ENCODE measurements at places on chromosomes 4 and X. TPM values are rescaled to one million over a fixed set of nuclear protein-coding genes. Genes with fewer than 3 reads are reported as not detected.

GRCh38 chr4:157702831-157703230 is 470.0 kb downstream of the GASK1B start:
- H3K27me3 ChIP-seq: no peaks in the 10 kb centered on the region
- DNase-seq: no peak
- H3K4me3 ChIP-seq: no peak overlapping the region
- no peaks in the 10 kb centered on the region for H3K36me3 ChIP-seq
- no peaks in the 10 kb centered on the region for H3K4me1 ChIP-seq
- H3K27ac ChIP-seq: no peak overlapping the region

CUL4B gene
- 101 TPM for total RNA-seq

GRCh38 chr4:123631786-123632692 is 235.4 kb downstream of the SPRY1 start:
- no peaks in the 10 kb centered on the region for H3K36me3 ChIP-seq
- no peaks in the 10 kb centered on the region for H3K27me3 ChIP-seq
- H3K4me1 ChIP-seq: no peaks in the 10 kb centered on the region
- H3K27ac ChIP-seq: no peak overlapping the region

DNA sequence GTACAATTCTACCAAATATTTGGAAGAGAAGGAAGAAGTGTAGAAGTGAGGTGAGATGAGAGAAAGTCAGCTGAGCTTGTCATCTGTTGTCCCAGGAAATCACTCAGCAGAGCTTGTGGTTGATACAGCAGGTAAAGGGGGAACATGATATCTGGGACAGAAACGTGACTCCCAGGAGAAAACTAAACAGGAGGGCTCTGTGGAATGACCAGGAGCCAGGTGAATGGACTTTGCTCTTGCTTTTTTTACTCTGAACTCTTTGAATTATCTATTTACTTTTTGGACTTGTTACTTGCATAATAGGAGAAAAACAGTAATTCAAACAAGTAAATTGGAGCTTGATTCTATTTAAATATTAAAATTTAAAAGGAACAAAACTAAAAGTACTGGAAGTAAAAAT is 555.6 kb upstream of the FRG1 start:
- H3K4me3 ChIP-seq: no peak overlapping the region
- H3K4me1 ChIP-seq: no peaks in the 10 kb centered on the region
- H3K27ac ChIP-seq: no peak overlapping the region
- H3K27me3 ChIP-seq: no peaks in the 10 kb centered on the region
- no peaks in the 10 kb centered on the region for H3K36me3 ChIP-seq

DNA sequence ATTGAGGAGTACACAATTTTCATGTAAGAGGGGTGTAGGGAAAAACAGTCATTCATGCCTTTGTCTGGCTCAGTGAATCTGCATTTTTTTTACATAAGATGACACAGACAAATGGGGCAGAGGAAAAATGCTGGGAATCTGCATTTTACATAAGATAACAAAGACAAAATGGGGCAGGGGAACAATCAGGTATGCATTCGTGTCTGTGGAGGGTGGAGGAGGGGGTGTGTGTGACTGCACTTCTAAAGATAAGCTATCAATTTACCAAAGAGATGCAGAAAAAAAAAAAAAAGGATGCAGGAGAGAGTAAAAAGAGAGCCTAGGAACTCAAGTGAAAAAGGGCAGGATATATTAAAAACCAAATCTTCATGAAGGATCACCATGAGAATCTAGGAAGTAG is 637.4 kb downstream of the ZNF674 start:
- H3K27ac ChIP-seq: no peak overlapping the region
- no peak overlapping the region for H3K4me3 ChIP-seq
- no peaks in the 10 kb centered on the region for H3K27me3 ChIP-seq
- DNase-seq: no peak

- H3K27ac ChIP-seq: no peak overlapping the region
- peaks cover 2% of the 10 kb centered on the region for H3K27me3 ChIP-seq
- no peak overlapping the region for H3K4me3 ChIP-seq
- DNase-seq: no peak
- no peaks in the 10 kb centered on the region for H3K4me1 ChIP-seq
- H3K36me3 ChIP-seq: no peaks in the 10 kb centered on the region
Observed at GRCh38 chr4:82553020-82553419, 8.8 kb downstream of the TMEM150C start.

JAKMIP1 gene
- 0.79 TPM for total RNA-seq

- H3K36me3 ChIP-seq: no peaks in the 10 kb centered on the region
- H3K4me1 ChIP-seq: peaks cover 5% of the 10 kb centered on the region
- no peak overlapping the region for H3K4me3 ChIP-seq
Observed at GRCh38 chrX:149151805-149152757, 353.0 kb downstream of the IDS start.

GRCh38 chr4:48252313-48252712 is 17.3 kb downstream of the TEC start:
- no peaks in the 10 kb centered on the region for H3K36me3 ChIP-seq
- H3K27me3 ChIP-seq: no peaks in the 10 kb centered on the region
- H3K4me1 ChIP-seq: peaks cover 7% of the 10 kb centered on the region
- no peak overlapping the region for H3K4me3 ChIP-seq

DNA sequence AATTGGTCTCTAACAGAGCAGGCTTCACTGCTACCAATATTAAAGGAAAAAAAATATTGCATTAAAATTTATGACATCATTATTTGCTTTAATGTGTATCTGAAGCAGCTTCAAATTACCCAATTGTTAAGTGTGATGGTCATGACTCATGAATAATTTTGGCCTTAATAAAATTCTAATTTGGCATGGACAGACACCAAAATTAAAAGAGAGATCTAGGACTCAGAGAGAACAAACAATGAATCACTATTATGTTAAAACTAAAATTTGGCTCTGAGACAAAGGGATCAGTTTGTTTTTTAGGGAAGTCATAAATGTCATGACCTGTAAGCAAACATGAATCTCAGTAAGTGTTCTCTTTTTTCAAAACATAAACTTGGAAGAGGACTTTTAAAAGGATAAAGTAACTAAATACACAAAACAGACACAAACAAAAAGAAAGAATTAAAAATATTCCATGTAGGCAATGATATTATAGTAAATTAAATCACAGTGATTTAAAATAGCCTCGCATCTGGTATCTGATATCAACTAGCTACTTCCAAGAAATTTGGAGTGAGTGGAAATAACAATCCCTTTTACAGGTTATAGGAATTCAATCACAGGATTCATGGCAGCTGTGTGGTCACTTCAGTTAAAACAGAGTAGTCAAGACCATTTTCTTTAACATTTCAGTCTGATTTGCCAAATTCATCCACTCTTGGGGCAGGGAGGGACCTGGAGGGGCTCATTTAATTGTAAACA is 11.6 kb downstream of the VEGFC start:
- peak overlapping the region; percentile 71 for H3K27ac ChIP-seq
- H3K4me1 ChIP-seq: peaks cover 34% of the 10 kb centered on the region
- no peak overlapping the region for H3K4me3 ChIP-seq
- peak; percentile 49 for DNase-seq
- no peaks in the 10 kb centered on the region for H3K36me3 ChIP-seq

DNA sequence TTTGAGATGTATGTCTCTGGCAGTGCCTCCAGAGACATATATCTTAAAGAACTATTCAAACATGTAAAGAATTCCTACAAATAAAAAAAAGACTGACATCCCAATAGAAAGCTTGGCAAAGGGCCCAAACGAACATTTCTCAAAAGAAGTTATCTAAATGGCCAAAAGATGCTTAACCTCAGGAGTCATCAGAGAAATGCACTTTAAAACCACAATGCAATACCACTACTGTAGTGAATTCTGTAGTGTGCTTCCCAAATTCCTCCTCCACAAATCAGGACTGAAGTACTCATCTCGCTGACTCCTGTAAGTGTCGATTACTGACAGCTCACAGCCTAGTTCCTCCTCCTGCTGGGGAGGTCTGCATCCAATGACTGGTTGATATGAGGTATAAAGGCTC is 129.0 kb upstream of the MAMLD1 start:
- H3K4me1 ChIP-seq: peaks cover 5% of the 10 kb centered on the region
- H3K27me3 ChIP-seq: no peaks in the 10 kb centered on the region
- no peak overlapping the region for H3K27ac ChIP-seq
- peak; percentile 66 for DNase-seq
- no peaks in the 10 kb centered on the region for H3K36me3 ChIP-seq

BTC gene
- total RNA-seq: 0.20 TPM

GRCh38 chr4:60962286-60962685 is 237.8 kb upstream of the ADGRL3 start:
- H3K36me3 ChIP-seq: no peaks in the 10 kb centered on the region
- no peak for DNase-seq
- no peaks in the 10 kb centered on the region for H3K4me1 ChIP-seq
- no peak overlapping the region for H3K27ac ChIP-seq
- H3K4me3 ChIP-seq: no peak overlapping the region

DNA sequence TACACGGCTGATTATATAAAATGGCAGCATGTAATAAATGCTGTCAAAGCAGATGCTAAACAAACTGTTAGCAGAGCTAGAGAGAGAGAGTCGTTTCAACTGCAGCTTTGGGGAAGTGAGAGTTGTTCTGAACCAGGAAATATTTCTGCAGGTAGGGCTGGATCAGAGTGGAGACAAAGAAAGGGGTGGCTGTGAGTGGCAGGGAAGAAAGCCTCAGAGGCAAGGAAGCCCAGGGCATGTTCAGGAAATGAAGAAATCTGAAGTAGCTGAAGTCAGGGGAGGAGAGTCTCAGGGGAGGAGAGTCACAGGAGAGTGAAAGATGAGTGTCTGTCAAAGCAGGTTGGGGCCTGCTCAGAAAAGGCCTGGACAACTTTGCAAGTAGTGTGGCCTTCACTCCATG is 48.4 kb upstream of the RPS6KA3 start:
- H3K27ac ChIP-seq: no peak overlapping the region
- H3K4me3 ChIP-seq: no peak overlapping the region
- H3K4me1 ChIP-seq: no peaks in the 10 kb centered on the region
- no peak for DNase-seq

DNA sequence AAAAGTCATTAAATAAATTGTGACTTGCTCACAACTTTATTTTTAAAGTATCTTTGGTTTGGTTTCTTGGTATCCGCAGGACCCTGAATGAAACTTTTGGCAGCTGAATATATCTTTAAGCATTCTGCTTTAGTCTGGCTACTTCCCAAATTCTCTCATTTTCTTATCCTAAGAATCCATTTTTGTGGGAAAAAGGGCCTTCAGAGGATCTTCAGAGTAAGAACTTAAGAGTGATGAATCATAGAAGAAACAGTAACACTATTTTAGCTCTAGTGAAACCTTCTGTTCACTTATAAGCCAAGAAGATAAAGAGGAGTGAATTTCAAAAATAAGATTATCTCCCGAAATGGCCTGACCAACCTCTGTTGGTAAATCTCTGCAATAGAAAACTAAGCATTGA is 540.6 kb upstream of the MAGEB18 start:
- H3K4me3 ChIP-seq: no peak overlapping the region
- no peaks in the 10 kb centered on the region for H3K36me3 ChIP-seq
- DNase-seq: peak; percentile 8
- no peaks in the 10 kb centered on the region for H3K27me3 ChIP-seq
- H3K4me1 ChIP-seq: no peaks in the 10 kb centered on the region

DNA sequence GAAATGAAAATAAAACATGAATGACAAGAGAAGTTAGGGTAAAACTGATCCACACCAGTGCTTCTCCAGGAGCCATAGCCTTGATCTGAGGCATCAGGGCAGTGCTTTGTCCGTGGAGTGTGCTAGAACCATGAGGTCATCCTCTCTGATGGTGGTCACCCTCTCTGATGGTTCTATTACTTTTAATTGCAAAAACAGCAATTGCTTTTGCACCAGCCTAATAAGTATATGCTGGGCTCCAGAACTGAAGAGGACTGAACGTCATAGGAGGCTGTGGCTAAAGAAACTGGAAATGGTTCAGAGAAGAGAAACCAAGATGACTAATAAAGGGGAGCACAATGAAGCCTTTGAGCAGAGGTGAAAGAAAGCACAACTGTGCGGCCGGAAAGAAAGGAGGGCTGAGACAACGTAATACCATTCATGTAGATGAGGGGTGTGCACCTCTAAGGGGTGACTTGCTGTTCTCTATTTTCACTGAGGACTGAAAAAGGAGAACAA is 17.0 kb upstream of the TMEM154 start:
- peak; percentile 95 for DNase-seq
- H3K4me1 ChIP-seq: peaks cover 14% of the 10 kb centered on the region
- H3K27ac ChIP-seq: peak overlapping the region; percentile 46
- no peaks in the 10 kb centered on the region for H3K27me3 ChIP-seq
- no peaks in the 10 kb centered on the region for H3K36me3 ChIP-seq
- H3K4me3 ChIP-seq: no peak overlapping the region

DNA sequence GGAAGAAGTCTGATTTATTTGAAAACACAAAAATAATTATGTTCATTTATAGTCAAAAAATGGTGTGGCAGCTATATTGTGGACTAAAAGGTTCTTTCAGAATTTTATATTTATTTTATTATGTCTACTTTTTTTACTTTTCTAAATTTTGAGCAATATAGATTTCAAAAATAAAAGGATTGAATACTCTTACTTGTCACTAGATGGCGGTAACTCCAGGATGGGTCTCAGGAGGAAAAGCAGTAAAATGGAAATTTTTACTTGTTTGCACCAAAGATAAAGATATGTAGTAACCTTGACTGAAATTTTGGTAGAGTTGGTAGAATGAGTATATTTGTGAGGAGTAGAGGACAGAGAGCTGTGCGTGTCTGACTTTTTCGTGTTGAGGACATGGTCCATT is 14.5 kb upstream of the DACH2 start:
- H3K4me3 ChIP-seq: no peak overlapping the region
- H3K27me3 ChIP-seq: no peaks in the 10 kb centered on the region
- H3K36me3 ChIP-seq: no peaks in the 10 kb centered on the region
- no peak for DNase-seq
- no peak overlapping the region for H3K27ac ChIP-seq
- no peaks in the 10 kb centered on the region for H3K4me1 ChIP-seq

TMSB15C gene
- total RNA-seq: 2.3 TPM

DNA sequence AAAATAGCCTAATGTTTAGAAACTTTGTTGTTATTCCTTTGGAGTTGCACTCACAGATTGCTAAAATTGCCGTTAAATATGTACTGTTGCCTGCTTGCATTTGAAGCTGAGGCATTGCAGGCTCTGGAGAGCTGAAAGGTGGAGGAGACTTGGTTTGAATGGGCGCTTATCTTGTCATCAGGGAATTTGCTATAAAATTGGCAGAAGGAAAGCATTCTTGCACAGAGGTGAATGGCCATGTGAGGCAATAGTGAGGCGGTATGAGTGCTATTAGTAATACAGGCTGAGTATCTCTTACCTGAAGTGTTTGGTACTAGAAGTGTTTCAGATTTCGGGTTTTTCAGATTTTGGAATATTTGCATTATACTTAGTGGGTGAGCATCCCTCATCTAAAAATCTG is 41.3 kb downstream of the TRAPPC11 start:
- no peak overlapping the region for H3K4me3 ChIP-seq
- no peak overlapping the region for H3K27ac ChIP-seq
- peaks cover 62% of the 10 kb centered on the region for H3K36me3 ChIP-seq
- no peak for DNase-seq

SH3RF1 gene
- total RNA-seq: 20.8 TPM

FGA gene
- not detected for total RNA-seq

DNA sequence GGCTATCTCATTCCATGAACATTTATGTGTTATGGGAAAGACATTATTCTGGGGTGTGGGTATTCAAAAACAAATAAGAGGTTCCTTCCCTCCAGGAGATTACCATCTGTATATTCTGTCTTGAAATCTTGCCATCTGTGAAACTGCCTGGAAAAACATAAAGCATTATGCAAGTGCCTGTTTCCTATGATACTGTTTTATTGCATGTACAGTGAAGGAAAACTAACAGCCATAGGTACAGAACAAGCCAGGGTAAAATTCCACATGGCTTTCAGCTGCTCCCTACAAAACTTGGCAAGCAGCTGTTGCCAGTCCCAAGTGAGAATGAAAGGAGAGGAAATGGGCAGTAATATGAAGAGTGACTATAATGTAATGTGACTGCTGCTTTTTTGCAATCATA is 136.0 kb downstream of the GUCY2F start:
- H3K4me1 ChIP-seq: peaks cover 16% of the 10 kb centered on the region
- H3K36me3 ChIP-seq: no peaks in the 10 kb centered on the region
- no peaks in the 10 kb centered on the region for H3K27me3 ChIP-seq
